ENCODE measurements at places on chromosomes 7 and 10.

DNA sequence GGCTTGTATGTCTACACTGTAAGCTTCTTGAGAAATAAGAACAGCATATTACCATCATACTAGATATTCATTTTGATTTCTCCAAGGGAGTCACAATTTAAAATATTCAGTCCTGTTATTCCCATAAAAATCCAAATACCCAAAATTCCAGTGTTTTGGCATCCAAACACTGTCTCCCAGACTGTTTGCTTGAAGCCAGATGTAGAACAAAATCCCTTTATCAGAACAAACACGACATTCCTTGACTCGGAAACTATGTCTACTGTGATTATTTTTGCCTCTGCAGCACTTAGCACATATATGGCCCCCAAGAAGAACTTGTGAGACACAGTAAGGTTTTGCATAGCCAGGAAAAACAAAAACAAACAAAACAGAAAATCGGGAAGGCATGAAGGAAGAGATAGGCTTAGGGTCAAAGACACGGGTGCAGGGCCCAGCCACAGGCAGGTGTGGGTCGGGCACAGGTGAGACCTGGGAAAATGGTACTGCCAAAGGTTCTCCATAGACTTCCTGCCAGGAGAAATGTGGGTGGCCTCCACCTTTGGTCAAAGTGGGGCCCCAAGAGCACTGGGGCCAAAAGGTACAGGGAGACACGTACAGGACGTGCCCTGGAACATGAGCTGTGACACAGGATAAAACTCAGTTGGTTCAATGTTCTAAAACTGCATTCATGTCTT, 36.5 kb downstream of the CPXM2 start:
- DNase-seq = peak; percentile 79

DNA sequence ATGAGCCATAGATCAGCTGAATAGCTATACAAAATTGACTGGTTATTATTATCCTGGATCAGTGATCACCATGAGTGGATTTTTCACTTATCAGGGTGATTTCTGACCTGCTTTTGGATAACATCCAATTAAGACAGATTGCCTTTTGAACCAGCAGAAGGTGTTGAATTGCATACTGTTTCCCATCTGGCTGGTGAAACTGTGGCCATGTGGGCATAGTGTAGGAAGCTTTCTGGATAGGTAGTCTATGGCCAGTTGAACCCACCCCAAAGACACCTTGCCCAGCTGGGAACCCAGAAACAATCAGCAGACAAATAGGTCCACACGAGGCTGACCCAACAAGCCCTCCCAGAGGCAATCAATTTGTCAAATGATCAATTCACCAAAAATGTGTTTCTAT, 29.3 kb downstream of the DNAJC12 start:
- DNase-seq = no peak

GRCh38 chr10:11448190-11448544, 163.3 kb downstream of the USP6NL start:
- DNase-seq = no peak

GRCh38 chr10:12056748-12057147, 12.0 kb upstream of the DHTKD1 start:
- DNase-seq = no peak

- peak; percentile 14 for DNase-seq
These were observed 45.1 kb downstream of the DPY19L1 start for GRCh38 chr7:34991938-34992840.

GRCh38 chr10:44426247-44427034, 41.5 kb upstream of the CXCL12 start:
- DNase-seq = no peak

DNA sequence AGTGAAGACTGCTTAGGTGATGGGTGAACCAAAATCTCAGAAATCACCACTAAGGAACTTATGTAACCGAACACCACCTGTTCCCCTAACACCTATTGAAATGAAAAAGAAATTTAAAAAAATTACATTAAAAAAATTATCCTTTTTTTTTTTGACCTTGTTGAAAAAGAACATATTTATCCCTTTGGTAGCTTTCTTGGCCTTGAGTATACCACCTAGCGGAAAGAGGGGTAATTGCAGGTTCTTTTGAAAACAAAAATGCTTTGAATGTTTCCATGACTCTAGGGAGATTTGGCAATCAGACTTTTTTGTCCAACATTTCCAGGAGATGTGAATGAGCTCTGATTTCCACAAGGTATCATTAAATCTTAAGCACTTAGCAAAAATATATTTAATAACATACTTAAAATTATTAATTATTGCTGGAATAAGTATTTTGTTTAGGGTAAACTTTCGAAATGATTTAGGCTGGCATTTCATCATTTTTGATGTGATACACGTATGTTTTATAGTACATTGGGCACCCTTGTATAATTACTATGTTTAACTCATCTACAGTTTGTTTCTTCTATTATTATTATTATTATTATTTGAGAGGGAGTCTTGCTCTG, 47.0 kb upstream of the ELMO1 start:
- peak; percentile 22 for DNase-seq

GRCh38 chr10:113025487-113025886, 75.4 kb downstream of the TCF7L2 start:
- no peak for DNase-seq

GRCh38 chr7:73623798-73624668, at the start of gene MLXIPL:
TSS of gene MLXIPL (minus strand) at chr7:73624522. CDS start at chr7:73624492, 30 bp downstream.
- DNase-seq = peak; percentile 20

- DNase-seq = no peak
These were observed 48.4 kb upstream of the TRIM8 start for GRCh38 chr10:102595897-102596296.

DNA sequence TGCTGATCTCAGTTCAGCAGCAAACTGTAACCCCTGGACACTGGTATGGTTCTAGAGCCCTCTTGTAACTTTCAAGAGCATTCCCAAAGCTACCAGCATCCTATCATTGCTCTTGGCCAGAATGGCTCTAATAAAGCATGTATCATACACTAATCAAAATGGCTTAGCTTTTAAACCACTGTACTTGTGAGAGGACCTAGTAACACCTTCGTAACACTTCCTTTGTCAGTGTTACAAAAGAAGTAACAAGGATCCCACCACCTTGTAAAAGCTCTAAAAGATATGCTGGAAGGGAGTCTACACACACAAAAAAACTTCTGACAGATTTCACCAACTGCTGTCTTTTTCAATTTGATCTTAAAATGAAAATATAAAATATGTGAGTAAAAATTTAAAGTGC, 144.7 kb downstream of the ALOX5 start:
- DNase-seq = no peak

DNA sequence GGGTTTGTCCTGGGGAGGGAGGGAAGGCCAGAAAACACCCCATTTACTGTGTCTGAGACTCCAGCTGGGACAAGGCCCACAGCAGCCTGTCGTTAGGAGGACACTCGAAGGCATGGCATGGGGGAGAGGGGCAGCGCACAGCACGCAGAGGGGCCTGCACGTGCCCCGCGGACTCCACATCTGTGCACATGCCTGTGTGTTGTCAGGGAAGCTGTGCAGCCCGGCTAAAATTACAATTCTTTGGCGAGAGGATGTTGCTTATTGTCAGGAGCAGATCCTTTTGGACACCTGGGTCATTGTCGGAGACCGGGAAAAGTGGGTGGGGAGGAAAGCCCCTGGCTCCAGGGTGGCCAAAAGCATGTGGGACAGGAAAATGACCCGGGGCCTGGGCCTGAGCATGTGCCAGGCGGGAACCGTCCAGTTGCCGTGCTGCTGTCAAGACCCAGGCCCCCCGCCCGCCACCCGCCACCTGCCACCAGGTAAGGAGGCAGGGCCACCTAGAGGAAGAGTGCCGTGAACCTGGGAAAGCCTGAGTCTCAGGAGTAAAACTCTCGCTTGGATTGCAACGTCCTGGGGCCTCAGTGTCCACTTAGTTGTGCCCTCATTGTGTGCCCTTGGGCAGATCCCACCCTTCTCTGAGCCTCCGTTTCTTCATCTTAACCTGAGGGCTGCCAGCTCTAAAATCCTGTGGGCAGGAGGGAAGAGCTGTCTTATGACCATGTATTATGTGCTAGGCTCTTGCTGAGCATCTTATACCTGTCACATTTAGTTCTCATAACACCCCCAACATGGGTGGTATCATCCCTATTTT, 7.2 kb downstream of the VSIR start:
- DNase-seq = no peak

DNA sequence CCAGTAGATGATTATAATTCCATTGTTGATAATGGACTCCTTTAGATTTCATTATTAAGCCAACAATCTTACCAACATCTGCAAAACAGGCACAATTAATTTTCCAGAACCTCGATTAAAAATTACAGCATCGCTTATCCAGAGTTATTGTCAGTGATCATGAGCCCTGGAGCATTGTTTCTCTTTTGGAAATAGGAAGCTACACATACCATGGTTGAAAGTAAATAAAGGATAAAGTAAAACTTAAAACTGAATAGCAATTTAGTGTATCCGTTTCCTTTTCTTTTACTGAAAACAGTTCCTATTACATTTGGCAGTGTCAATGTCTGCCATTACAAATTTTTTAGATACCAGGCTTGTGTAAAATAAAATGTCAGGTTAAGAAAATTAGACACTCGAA, 9.9 kb upstream of the HOXA2 start:
- no peak for DNase-seq
